ENCODE measurements at places on chromosomes 12 and 14.
A peak's percentile ranks its signal among the peaks of the same experiment; 100 is the strongest.

- peak; percentile 73 for DNase-seq
Observed at GRCh38 chr12:118061011-118061872, at the start of gene WSB2. TSS of gene WSB2 (minus strand) at chr12:118061179. CDS start at chr12:118061048, 131 bp downstream.

GRCh38 chr12:107352347-107353081 is 259.2 kb upstream of the CRY1 start:
- no peak for DNase-seq

DNA sequence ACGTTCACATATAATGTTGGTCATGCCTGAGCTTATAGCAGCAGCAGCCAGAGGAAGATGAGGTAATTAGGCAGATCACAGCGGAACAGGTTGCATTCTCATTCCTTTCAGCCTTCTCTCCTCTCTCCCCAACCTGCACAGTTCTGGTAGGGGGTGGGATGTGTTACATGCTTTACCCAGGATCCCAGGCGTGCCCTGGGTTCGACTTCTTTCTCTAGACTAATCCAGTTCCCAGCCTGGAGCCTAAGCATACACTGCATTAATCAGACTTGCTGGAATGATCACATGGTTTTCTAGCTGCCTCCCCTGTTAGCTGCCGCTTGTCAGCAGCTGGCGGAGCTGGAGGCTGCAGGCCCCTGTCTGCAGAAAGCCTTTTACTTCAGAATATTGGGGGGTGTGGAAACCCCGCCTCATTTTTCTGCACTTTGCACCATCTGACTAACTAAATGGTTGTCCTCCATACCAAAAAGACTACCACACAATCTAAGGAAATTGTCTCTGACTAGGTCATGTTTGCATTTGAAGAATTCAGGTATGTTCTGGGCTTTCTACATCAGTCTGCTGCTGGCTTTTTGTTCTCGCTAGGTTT is 46.0 kb upstream of the EVL start:
- peak; percentile 82 for DNase-seq

GRCh38 chr14:65075628-65076325 is 26.5 kb downstream of the MAX start:
- DNase-seq = no peak

GRCh38 chr12:96112733-96113132 is 77.3 kb upstream of the LTA4H start:
- DNase-seq = no peak

DNA sequence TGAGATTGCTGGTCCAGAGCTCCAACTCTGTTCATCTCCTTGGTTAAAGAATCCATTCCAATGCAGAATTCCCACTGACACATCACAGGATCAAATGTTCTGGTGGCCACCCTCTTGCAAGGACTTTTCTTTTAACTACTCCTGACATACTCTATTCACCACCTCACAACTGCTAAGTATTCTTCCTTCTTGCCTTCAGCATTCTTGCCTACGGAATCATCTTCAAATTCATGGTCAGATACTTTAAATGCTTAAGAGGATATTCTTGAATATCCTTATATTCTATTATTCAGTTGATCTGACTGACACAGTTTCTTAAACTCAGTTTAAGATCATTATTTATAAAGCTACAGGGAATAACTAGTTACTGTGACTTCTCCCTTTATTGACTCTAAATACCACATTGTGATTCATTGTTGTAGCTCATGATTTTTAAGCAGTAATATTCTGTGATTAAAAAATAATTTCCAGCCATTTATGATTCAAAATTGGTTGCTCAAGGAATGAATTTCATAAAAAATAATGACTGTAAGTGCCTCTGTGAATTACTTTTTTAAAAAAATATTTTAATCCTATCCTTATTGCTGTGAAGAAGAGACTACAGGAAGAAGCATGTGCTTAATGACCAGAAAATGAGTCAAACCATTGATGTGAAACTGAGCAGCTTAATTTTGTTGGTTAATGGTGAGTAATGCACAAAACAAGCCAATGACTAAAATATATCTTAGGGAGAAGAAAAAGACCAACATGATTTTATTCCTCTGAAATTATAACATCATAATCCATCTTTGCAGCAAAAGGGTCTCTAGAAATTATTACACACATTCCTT is 207.1 kb downstream of the PIK3C2G start:
- no peak for DNase-seq

DNA sequence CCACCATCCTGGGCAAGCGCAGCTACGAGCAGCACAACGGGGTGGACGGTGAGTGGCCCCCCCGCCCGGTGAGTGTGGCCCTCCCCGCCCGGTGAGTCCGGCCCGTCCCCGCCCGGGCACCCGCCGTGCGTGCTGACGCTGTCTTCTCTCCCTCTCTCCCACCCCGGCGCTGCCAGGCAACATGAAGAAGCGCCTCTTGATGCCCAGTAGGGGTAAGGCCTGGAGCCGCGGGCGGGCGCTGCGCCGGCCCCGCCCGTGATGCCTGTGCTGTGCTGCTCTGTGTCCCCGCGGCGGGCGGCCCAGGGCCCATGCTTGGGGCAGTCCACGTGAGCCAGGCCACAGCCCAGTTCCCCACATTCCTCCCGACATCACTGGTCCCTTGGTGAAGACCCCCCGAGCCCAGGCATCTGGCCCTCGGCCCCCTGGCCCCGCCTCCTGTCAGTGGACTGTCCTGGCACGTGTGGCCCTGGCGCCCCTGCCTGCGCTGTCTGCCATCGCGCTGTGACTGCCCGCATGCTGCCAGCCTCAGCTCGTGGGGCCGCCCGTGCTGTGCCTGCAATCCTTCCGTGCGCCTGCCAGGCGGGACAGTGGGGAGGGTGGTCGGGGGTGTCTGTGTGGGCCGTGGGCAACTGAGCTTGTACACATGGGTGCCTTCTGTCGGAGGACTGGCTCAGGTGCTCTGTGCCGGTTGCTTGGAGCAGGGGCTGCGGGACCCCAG is 7.9 kb upstream of the CRIP2 start:
- DNase-seq = no peak

DNA sequence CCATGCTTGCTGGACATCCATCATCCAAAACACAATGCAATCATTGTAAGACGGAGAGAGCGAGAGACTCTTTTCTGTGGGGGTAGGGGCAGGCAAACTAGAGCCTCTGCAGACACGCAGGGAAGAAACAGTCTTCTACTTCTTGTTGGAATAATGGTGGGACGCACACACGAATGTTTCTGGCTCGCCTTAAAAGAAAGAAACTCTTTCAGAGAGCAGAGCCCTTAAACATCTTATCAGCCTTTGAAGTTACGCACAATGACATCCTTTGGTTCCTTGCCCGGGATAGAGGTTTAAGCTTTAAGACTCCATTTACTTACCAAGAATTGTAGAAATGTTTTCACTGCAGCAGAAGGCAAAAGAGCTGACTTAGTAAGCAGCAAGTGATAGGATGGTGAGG is 133.8 kb upstream of the FOXN3 start:
- no peak for DNase-seq

DNA sequence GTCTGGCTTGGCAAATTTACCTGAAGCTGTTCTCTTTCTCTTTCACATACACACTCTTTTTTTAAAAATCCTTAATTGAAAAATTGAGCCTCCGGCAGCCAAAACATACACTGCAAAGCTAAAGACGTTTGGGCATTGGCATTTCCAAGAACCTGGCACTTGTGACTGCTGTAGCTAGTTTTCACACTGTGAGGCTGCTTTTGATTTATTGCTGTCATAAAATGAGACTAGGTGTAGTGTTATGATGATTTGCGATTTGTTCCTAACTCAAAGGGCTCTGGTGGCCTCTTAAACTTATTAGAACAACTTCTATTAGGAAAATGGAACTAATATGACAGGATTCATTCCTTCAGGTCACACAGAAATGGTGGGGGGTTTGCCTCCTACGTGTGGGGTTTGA is 377.1 kb upstream of the FAR2 start:
- DNase-seq = no peak

DNA sequence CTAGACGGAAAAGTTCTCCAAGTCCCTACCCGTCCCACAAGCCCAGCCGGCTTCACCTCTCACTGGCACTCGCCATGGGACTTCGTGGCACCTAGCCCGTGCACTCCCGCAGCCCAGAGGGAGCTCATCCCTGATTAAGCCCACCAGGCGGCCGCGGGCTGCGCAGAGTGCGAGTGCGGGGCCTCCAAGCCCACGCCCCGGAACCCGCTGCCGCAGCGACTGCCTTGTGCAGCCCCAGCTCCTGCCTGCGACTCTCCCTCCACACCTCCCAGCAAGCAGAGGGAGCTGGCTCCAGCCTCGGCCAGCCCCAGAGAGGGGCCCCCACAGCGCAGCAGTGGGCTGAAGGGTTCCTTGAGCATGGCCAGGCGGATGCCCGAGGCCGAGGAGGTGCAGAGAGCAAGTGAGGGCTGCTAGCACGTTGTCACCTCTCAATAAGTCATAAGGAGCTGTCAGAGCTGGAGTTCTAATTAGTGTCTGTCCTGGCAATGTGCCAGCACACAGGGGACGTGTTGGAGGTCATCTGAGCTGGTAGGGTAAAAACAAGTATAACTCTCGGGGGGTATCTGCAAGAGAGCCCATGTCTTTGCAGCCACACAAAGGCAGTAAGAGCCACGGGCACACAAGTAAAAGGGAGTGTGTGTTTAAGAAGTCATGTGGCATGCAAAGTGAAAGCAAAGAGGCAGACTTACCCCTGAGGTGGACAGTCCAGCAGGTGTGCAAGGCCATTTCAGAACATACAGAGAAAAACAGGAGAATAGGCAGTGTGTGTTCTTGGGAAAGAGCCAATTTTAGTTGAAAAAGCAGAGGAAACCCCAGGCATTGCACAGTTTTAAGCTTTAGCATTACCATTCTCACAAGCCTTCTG is 27.1 kb upstream of the TMTC2 start:
- no peak for DNase-seq

GRCh38 chr12:72740064-72740463 is 467.9 kb downstream of the TRHDE start:
- DNase-seq = no peak

Measured in WERI-Rb-1 (cell line).